ENCODE measurements at places on chromosomes 5 and 9.

GRCh38 chr5:41790038-41790776 lies 80.0 kb downstream of the OXCT1 start:
- no peak for DNase-seq

DNA sequence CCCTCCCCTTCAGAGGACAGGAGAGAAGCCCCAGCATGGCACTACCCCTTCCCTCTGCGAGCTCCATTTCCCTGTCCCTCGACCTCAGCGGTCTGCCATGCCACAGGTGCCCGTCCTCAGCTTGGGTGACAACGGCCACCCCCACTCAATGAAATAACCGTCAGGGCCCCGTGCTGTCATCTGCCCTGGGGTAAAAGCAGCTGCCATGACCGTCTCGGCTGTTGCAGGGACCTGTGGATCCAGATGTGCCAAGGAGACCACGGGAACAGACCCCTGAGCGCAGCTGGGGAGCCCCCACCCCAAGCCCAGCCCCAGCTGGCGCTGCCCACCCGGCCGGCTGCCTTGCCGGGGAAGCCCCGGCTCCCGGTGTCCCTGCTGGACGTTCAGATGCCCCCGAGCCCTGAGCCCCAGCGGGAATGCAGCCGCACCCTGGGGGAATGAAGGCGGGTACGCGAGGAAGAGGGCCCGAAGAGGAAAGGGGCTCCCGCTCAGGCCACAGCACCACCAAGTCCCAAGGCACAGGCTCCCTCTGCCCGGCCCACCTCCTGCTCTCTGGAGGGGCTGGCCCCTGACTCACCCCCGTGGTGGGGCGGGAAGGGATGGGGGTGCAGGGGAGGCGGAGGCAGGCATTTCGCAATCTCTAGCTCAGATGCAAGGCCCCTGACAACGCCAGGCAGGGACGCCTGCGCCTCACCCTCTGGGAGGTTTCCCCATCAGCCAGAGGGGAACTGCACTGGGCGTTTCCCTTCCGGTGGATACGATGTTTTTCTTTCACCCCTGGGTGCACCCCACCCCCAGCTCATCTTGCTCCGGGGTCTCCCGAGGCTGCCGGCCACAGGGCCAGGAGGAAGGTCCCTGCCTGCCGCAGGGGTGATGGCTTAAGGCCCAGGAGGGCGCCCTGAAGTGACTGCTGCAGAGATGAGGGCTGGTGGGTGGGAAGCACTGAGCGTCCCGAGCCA lies 49.2 kb downstream of the NACC2 start:
- DNase-seq = no peak

DNA sequence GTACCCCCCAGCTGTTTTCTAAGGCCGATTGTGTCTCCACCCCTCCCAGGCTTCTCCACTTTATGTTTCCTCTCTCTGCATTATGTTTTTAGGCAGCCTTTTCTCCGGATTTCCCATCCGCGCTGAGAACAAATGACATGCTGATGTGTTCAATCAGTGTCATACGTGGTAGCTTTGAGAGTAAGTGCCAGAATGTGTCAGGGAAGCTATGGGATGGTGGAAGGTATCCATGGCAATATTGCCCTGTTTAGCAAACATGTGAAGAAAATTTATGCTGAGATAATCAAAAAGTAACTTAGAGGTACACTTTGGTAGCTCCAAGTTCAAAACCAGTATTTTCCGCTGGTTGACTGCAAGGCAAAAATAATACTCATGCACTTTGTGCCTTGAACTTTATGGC lies 36.6 kb upstream of the LECT2 start:
- no peak for DNase-seq

DNA sequence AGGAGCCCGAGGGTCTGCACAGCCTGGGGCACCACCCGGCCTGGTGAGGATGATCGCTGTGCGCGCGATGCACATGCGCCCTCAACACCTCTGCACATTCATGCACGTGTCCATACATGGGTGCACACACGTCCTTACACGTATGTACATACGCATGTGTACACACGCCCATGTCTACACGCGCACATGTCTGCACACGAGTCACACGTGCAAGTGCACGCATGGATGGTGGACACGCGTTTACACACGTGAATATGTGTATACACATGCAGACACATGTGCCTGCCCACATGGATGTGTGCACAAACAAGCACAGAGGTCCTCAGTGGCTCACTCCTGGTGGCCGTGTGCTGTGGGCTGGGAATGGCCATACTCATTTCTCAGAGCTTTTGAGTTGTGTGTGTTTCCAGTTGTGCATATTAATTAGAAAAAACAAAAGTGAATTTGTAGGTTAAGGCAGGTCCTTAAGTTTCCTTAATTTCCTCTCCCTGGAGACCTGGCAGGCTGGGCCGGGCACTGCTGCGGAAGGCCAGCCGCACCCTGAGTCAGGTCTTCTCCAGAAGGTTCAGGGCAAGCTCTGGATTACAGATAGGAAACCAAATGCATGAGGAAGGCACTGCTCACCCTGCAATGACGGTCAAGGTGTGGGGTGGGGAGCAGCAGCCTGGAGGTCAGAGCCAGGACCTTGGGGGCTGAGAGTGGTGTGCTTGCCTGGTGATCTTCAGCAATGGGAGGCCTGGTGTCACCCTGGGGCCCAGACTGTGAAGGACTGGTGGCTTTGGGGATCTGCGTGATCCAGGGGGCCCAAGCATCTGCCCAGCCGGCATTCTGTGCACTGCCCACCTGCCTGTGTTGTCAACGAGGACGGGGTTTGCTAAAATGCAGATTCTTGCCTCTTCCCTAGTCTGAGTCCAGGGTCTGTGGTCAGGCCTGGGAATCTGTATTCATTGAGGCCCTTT lies 1.3 kb upstream of the RNU6ATAC start:
- peak; percentile 26 for DNase-seq

- no peak for DNase-seq
These were observed 150.6 kb upstream of the EFNA5 start for GRCh38 chr5:107821288-107821687.
